Naive thymus-derived CD8-positive, alpha-beta T cell (primary cell): ENCODE measurements at places on chromosomes 11 and 22. TPM values are rescaled to one million over a fixed set of nuclear protein-coding genes. Genes with fewer than 3 reads are reported as not detected.

P4HA3 gene
- not detected for total RNA-seq

DNA sequence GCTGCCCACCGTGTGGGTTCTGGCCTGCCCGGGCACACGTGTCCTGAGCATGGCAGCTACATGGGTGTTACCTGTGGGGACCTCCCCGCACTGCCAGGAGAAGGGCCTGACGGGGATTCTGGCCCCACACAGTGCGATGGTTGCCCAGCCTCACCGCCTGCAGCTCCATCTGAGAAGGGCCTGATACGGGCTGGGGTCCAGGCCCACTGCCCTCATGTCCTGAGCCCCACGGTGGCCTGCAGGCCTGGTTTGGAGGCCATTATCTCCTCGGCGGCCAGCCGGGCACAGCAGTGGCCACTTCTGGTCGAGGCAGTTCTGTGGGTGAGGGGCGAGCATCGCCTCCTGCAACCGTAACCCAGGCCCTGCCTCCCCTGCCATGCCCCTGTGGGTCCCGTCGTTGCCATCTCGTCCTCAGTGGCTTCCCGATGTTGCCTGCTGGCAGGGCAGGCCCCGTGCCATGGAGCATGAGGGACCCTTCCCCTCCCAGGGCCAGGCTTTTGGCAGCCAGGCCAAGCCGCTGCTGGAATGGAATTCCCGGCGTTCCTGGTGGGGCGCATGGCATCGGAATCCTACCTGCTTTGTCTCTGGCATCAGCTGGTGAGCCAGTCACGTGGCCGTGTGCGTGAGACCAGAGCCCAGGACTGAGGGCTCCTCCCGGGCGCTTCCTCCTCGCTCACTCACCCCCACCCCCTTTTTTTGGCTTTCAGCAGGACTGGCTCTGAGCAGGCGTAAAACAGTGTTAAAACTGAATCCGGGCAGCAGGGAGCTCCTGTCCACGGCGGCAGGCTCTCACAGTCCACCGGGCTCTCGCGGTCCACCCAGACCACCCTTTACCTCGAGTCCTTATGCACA lies 71.9 kb upstream of the PPARA start:
- DNase-seq, result no peak

HTR3B gene
- not detected for total RNA-seq

- DNase-seq, result no peak
These were observed 52.2 kb upstream of the CEP126 start for GRCh38 chr11:101862391-101863233.

DNA sequence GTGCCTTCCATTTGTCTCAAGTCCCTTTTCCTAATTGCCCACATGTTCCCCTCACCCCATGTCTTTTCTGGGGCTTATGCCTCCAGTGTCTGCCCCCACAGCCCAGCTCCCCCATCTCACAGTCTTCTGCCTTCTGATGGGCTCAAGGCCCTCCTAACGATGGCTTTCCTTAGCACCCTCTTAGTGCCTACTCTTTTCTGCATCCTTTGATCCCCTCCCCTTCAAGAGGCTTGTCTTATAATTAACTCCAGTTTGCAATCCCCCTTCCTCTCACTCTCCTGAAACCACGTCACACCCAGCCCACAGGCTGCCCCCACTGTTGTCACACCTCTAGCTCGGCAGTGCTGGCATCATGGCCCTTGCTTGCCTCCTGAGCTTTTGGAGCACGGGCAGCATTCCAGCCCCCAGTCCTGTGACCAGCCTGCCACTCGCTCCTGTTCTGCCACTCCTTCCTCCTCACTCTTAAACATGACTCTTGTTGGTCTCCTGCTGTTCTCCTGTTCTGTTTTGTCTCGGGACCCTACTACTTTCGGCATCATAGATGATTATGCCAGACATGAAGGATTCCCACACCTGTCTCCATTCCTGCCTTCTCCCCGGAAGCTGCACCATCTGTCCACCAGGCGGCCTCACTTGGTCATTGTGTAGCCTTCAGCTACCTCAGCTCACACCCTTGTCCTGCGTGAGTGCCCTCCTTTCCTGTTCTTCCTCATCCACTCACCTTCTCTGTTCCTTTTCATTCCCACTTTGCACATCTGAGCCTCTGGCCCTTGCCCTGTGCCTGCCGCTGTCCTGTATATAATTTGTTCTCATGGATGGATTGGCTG lies 26.1 kb downstream of the UBE2L3 start:
- no peak for DNase-seq

DNA sequence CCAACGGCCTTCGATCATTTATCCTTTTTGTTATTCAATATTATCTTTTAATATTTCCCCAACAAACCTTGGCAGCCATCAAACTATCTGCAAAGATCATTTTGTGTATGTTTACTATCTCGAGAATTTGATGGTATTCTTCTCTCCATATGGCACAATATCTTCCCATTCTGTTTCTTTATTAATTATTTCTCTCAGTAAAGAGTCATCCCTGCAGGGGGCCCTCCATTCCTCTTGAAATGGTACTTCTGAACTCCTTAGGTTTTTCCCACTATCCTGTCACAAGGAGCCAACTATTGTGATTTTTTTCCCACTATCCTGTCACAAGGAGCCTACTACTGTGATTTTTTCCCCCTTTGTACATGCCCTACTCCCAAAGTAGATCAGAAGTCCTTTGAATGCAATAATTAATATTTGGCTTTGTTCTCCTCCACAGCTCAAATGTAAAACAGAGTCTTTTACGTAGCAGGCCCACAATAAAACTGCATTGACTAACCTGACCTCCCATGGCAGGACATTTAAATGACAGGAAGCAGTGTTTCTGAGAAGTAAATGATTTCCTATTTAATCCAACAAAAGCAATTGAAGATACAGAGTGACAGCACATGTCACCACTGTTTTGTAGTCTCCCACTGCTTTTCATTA lies 43.3 kb downstream of the PDGFD start:
- no peak for DNase-seq
